ENCODE measurements at places on chromosomes 3 and 15. TPM values are rescaled to one million over a fixed set of nuclear protein-coding genes. Genes with fewer than 3 reads are reported as not detected.
A peak's percentile ranks its signal among the peaks of the same experiment; 100 is the strongest.

DNA sequence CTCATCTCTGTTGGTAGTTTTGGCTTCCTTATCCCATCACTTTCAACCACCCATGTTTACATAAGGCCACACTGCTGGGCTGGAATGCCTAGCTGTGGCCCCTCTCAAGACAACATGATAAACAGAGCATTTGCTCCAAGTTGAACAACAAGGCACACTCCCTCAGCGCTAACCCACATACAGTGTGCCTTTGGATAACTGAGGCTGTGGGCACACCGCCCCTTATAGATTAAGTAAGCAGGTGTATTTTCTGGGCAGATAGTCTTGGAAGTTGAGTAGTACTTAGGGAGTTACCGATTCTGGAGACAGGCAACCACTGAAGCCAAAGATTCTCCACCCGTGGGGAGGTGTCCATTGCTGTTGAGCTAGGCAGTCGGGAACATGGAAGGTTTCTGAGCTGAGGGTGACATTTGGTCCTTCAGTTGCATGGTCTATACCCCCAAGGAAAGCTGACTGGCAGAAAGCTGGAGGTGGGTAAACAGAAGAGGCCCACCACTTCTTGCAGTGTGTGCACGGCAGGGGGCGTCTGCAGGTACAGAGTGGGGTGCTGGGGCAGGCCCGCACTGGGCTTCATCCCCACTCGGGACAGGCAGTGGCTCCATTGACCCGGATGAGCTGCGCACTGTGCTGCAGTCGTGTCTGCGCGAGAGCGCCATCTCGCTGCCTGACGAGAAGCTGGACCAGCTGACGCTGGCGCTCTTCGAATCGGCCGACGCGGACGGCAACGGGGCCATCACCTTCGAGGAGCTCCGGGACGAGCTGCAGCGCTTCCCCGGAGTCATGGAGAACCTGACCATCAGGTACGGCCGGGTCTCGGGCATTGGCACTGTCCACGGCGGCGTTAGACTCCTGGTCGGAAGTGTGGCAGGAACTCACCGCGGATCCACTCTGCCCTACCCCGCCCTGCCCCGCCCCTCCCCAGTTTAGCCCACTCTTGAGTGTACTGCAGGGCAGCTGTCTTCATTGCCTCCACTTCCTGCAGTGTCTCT is 16.8 kb downstream of the NOX5 start:
- peak; percentile 33 for DNase-seq

DNA sequence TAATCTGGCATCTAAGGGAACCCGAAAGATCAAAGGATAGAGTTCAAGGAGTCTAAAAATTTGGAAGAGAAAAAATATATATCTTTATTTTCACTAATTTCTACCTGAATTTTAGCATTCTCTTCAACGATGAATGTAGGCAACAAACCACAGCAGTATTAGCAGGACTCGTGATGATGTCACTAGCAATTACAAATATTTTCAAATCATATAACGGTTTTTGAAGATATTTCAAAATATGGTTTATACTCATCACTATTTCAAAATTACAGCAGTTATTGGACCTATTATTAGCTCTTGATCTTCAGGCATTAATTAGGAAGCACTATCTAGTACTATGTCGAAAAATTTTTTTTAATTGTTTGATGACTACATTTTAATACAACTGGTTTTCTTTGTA is 27.0 kb upstream of the ANKDD1A start:
- no peak for DNase-seq

DNA sequence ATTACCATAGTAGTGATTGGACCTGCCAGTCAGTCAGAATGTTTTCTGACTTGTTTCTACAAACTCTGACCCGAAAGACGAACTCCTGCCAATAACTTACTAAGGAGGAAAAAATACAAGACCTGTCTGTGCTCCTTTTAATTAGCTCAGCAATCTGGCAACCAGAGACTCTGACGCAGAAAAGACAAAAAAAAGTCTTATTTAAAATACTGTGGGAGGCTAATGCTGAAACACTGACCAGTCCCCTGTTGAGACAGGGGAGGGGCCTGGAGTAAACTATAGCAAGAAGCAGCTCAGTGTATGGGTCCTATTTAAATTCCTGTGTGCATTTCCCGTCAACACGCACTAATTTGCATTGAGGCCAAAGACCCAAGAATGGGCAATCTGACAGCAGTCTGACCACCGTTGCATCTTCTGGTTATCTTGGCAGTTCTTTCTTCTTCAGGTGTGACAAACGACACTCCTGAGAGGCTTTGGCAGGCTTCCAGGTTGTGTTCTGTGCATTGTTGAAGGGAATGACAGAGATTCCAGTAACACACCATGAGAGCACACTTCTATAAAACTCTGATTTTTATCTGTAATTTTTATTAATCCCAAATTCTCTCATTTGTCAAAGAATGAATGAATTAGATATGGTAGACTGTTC is 1114.3 kb downstream of the IGSF11 start:
- no peak for DNase-seq

DNA sequence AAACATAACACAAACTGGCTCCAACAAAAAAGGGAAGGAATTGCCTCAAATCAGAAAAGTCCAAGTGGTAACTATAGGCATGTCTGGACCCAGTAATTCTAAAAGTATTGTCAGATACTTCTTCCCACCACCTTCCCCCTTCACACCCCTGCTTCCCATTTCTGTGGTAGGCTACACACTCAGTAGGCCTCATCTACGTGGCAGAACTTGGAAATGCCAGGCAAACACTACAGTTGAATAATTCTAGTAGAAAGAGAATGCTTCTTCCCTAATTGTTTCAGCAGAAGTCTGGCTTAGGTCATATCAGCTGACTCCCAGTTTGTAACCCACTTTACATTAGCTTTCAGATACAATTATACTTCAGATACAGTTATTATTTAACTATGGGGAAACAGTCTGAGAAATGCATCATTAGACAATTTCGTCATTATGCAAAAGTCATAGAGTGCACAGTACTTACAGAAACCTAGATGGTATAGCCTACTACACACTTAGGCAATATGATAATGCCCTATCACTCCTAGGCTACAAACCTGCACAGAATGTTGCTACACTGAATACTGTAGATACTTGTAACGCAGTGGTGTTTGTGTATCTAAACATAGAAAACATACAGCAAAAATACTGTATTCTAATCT is 6.4 kb downstream of the SETMAR start:
- DNase-seq = no peak

DNA sequence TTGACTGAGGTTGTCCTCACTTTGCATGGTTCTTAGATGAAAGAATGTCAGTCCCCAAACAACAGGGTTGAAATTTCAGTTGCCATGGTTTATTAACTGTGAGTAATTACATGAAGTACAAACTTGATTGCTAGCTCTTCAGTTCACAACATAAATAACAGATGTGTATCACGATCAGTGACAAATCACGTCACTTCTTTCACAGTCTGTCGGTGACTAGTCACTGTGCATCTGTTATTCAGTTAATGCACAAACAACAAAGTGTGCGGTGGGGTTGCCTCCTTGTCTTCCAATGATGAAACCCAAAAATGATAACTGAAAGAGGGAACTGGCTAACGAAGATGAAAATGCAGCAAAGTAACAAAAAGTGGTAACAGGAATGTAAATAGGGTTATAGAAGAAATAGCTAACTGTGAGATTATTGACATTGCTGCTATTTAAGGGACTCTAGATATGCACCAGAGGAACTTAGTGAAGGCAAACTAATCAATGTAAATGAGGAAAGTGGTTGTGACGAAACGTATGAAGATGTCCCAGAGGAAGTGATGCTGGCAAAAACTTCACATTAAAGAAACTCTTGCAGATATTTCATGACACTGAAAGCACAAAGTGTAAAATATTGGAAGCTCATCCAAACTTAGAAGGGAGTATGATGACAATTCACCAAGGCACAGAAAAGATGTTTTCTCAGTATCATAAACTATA is 159.3 kb downstream of the WDR76 start:
- no peak for DNase-seq

GRCh38 chr3:130093741-130094391 is 12.2 kb downstream of the ALG1L2 start:
- no peak for DNase-seq

DNA sequence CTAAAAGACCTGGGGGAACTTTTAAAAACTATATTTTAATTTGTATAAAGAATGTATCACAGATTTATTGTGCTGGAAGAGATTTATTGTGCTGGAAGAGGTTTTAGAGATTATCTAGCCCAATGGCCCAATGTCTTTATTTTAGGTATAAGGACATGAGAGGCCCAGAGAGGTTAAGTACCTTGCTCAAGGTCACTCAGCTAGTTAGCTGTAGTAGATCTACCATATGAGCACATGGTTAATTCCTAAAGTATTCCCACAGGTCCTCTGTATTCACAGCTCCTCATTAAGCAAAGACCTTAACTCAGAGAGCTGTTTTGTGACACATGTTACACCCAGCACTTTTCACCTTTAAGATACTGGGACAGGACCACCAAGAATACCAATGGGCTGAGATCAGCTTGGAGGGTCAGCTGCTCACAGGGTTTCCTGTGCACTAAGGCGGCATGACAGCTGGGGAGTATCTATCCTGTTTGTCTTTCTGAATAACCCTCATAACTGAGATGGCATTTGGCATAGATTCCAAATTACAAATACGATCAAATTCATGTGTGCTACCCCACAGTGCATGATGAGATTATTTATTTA is 143.1 kb upstream of the TBL1XR1 start:
- no peak for DNase-seq

DNA sequence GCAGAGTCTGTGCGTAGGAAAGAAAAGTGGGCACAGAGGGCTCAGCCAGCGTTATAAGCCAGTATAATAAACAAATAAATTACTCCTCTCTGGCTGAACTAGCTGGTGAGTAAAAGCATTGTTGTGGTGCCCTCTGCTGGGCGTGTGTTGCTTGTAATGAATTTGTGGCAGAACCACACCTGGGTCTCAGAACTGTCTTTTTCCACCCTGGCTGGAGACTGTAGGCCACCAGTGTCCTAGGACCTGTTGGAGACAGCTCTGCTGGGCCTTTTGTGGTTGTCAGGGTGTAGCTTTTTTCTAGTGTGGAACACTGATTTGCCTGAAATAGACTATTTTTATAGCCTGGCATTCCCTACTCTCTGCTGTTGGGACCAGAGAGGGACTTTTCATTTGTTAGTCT is 130.5 kb upstream of the EIF1B start:
- peak; percentile 64 for DNase-seq

DNA sequence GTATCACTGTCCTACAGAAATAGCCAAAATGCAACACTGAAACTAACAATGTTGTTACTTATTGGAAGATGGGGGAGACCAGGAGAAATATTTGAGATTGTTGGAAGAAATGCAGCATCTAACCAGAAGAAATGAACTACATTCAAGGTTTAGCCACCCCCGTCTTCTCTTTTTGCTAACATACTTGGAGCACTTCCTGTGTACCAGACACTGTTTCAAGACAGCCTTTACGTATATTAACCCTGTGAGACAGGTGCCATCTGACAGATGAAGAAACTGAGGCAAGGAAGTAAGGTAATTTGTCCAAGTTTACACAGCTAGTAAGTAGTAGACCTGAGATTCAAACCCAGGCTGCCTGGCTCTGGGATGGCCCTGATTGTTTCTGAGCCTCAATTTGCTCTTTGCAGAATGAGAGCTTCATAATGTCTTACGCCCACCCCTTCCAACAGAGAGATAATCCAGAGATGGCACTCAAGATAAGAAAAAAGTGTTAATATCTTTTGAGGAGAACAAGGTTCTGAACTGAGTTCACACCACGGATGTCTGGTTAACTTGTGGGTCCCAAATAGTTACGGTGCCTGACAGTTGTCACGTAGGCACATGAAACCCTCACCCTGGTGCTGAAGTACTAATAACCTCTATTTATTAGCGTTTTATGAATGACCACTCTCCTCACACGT is 26.1 kb downstream of the RASGRP1 start:
- no peak for DNase-seq

- DNase-seq = no peak
These were observed 75.3 kb downstream of the NCEH1 start for GRCh38 chr3:172635588-172635987.

GRCh38 chr3:50423543-50423942 is 64.2 kb upstream of the TMEM115 start:
- DNase-seq = no peak

GRCh38 chr3:78003090-78003489 is 963.2 kb downstream of the ROBO2 start:
- no peak for DNase-seq

GRCh38 chr15:56383010-56383409 is 17.8 kb downstream of the TEX9 start:
- no peak for DNase-seq

DNA sequence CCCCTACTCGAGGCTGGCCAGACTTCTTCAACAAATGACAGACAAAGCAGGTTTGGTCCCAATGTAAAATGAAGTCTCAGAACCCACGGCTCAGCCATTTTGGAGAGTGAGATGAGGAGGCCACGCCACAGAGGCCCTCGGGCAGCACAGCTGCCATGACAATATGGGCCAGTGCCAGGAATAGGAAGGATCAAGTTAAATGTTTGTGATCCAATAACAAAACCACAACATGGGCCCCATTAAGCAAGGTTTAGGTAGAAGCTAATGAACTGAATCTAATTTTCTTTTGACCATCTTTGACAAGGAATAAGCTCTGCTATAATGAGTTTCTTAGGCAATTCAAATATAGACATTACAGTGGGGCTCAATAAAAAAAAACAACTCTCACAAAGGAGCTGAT is 52.6 kb downstream of the RFTN1 start:
- no peak for DNase-seq

- no peak for DNase-seq
These were observed 255.8 kb downstream of the MEIS2 start for GRCh38 chr15:36844534-36844998.

DNA sequence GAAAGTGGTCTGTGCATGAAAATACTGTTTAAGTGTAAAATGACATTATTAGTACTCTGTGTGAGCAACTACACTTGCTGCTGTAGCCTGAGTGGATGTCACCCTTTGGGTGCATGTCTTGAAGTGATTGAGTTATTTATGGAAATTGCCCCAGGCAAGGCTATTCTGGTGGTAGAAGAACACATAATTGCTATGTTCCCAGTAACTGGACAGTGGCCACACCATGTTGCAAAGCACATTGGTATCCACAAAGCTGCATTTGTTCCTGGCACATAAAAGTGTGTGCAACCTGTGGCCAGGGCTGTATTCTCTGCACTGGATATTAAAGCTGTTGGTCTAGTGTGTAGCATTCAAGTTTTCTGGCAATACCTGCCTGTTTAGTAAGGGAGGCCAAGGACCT is 23.8 kb downstream of the MTMR14 start:
- no peak for DNase-seq

DNA sequence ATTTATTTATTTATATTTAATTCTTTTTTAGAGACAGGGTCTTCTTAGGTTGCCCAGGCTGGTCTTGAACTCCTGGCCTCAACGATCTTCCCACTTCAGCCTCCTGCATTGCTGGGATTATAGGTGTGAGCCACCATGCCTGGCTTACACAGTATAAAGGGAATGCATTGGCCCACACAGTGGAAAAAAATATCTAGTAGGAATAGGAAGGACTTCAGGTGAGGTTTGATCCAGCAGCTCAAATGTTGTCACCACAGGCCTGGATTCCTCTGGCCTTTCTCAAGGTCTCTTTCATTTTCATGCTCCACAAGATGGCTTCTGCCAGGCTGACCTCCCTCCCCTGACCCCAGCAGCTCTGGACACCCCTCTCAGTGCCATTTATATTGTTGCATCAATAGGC is 2.1 kb upstream of the SPTBN5 start:
- no peak for DNase-seq

Gene TMEM40
- not detected for polyA plus RNA-seq

Gene IL12A
- 0.18 TPM for polyA plus RNA-seq

Gene SCG3
- 18.5 TPM for polyA plus RNA-seq

Gene SYNM
- polyA plus RNA-seq = 11.1 TPM

Gene CPA3
- polyA plus RNA-seq = not detected

Gene SLC28A2
- polyA plus RNA-seq = not detected

Gene CPNE9
- polyA plus RNA-seq = 4.0 TPM

Data from adrenal gland (tissue), 19 donors.